AG04450 (cell line): ENCODE measurements at places on chromosomes 4 and X.
A peak's percentile ranks its signal among the peaks of the same experiment; 100 is the strongest.

DNA sequence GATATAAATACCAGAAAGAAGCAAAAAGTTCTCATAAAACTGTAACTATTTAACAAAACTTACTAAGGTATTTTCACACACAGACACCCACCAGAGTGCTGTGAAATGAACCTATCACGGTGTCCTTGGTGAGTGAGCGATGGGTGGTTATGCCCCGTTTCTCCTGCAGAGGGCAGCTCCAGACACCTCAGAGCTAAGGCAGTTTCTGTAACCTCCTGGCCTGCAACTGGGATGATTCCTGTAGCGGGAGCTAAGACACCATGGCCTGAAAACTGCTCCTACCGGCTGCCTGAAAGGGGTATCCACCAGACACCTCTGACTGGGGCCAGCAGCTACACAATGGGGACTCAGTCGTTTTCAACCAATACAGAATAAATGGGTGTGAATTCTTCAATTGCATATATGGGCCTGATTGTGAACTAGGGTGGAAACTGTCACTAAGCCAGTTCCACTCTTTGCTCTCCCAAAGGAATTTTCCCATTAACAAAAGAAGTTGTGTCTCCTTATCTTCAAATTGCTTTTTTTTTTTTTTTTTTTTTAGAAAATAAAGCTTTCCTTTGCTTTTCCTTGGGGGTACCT, 2375.8 kb upstream of the TENM3 start:
- peak; percentile 44 for DNase-seq

DNA sequence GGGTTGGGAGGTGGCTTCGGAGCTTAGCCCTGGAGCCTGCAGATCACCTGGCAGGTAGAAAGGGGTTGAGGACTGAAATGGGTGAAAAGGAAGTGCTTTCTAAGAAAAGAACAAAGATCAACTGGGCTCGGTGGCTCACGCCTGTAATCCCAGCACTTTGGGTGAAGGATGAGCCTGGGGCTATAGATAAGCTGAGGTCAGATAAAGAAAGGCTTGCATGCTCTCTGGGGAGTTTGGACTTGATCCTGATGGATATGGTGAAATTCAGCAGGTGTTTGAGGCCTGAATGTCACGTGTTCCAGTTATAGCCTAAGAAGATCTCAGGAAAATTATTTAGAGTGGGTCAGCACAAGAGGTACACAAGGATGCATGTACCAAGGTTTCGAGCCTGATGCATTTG, 40.8 kb downstream of the SLC34A2 start:
- no peak for DNase-seq

DNA sequence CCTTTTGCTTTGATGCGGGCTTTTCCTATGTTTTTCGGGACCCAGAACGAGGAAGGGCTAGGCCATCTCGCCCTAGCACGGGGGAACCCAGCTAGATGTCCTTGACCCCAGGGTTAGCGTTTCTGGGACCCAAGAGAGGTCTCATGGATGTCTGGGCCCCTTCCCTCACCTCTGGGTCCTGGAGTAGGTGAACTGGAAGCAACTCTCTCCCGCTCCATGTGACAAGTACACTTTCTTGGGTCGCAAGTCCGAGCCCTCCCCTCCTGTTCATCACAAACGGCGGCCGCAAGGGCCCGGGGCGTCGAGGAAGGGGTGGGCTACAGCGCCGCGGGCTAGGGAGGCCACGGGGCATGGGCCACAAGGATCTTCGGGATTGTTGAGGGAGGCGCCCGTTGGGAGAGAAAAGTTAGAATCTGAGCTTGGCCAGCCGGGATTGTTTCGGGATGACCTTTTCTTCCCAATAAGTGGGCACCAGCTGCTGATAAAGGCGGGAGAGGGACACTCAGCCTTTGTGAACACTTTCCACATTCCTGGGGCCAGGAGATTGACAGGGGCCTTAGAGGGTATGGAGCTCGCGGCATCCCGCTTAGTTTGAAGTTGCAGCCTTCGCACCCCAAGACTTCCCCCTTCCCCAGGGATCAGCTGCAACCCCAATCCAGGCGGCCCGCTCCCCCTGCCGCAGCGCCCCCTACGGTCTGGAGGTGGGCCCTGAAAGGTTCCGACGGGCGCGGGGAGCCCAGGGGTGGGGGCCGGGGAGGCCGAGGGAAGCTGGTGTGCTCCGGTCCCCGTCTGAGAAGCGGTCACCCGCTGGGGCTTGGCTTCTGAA, 136.9 kb upstream of the ZIC3 start:
- no peak for DNase-seq

GRCh38 chr4:76651616-76652015, 216.6 kb downstream of the SHROOM3 start:
- no peak for DNase-seq

- DNase-seq: no peak
Measured at GRCh38 chr4:176664964-176665363, 127.8 kb downstream of the VEGFC start.

DNA sequence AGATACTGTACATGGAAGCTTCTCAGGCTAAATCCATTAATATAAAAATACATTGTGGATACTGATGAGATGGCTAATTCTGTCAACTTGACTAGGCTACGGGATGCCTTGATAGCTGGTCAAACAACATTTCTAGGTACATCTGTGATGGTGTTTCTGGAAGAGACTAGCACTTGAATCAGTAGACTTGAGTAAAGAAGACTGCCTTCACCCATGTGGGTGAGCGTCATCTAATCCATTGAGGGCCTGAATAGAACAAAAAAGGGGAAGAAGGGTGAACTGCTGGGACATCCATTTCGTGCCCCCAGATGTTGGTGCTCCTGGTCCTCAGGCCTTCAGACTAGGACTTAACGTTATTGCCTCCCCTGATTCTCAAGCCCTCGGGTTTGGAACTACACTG, 3.7 kb upstream of the SRP72 start:
- no peak for DNase-seq

- DNase-seq: no peak
Measured at GRCh38 chrX:41703574-41704029, 14.8 kb downstream of the GPR34 start.

- no peak for DNase-seq
Measured at GRCh38 chr4:71469541-71469940, 130.7 kb downstream of the SLC4A4 start.

DNA sequence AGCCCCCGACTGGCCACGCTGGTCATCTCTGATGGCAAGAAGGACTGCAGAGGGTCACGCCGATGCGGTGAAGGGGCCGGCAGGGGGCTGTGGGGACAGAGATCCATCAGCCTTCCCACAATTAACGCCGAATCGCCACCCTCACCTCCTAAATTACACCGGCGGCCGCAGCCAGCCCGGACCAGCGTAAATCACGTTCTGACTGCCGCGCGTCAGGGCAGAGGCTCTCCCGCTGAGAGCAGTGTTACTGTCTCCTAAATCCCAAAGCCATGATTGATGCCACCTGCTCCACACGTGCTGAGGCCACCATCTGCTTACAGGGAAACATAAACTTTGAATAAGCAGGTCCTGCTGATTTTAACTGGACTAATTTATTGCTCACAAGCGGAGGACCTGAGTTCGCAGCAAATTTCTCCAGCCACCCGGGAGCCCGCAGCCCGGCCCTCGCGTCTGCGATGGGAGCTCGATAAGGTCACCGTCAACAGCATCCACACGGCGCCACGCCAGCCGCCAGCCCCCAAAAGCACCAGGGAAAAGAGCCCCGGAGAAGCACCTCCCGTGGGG, 127.3 kb upstream of the NKX1-1 start:
- DNase-seq: no peak

GRCh38 chr4:132384709-132385108, 764.4 kb upstream of the PCDH10 start:
- DNase-seq: no peak

DNA sequence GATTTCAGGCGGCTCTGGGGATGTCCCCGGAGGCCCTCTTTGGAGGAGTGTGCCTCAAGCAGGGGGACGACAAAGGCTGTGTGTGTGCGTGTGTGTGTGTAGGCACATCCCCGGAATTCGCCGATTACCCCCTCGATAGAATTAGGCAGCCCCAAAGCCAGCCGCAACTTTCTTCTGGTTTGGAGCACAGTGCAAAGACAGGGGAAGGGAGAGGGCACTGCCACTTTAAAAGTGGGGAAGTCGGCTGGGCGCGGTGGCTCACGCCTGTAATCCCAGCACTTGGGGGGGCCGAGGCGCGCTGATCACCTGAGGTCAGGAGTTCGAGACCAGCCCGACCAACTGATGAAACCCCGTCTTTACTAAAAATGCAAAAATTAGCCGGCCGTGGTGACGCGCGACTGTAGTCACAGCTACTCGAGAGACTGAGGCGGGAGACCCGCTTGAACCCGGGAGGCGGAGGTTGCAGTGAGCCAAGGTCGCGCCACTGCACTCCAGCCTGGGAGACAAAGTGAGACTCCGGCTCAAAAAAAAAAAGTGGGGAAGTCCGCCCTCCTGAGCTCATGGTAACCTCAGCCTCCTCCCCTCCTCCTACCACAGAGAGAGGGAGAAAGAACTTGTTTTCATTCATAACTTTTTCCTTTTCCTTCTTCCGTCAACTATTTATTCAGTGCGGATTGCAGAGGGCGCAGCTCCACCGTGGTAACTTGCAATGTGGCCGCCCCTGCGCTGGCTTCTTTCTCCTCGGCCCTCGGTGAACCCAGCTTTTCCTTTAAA, 2.4 kb downstream of the SPRY1 start:
- no peak for DNase-seq

GRCh38 chr4:42265782-42266602, 113.5 kb upstream of the BEND4 start:
- DNase-seq: no peak

- no peak for DNase-seq
Measured at GRCh38 chrX:20481632-20482031, 214.9 kb upstream of the RPS6KA3 start.

DNA sequence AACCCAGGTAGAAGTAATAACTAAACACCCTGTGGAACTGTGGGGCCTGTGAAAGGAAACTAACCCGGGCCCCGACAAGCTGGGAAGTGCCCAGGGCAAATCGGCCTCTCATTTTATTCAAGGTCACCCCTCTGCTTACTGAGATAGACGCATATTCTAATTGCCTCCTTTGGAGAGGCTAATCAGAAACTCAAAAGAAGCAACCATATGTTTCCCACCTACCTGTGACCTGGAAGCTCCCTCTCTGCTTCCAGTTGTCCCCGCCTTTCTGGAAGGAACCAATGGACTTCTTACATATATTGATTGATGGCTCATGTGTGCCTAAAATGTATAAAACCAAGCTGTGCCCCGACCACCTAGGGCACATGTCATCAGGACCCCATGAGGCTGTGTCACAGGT, 23.1 kb upstream of the DHRSX start:
- DNase-seq: no peak

DNA sequence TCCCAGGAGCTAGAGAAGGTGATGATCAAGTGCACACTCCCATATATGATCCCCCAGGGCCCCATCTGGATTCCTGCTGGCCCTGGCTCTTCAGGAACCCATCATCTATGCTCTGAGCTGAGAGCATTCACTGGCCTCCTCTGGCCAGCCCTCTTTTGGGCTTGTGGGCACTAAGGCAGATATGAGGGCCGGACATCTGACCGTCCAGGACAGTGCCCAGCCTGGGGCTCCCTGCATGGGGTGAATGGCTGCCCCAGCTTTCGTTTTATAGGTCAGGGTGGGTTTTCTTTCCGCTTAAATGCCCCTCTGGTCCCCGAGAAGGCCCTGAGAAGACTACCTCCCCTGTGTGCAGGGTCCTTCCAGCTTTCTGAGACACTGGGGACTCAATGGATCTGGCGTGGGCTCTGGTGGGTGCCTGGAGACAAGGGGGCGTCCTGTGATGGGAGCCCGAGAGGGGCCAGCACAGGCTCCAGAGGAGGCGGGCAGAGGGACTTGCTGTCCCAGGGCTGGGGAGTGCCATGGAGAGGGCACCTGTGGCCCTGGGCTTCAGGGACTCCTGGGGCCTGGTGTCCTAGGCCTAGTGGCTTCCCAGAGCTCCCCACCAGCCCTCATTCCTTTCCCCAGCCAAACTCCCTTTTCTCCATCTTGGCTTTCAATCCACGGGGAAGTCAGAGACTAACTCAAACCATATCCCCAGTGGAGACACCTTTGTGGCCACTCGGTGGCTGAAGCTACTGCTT, 39.5 kb upstream of the GRPEL1 start:
- DNase-seq: no peak

DNA sequence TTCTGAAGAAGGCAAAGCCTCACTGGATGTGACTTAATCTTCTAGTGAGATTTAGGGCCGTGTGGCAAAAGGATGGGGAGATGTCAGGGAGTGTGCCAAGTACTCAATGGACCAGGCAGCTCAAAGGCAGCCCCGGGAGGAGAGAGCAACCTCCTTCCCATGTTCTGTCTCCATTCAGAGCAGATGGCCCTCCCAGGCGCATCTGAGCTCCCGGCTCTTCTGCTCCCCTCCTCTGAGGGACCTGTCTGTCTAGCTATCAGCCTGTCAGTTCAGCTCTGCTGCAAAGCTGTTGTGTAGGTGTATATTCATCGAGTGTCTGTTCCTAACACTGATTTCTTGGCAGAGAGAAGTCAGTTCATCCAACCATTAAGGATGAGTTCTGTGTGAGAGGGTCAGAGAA, 10.9 kb upstream of the PORCN start:
- DNase-seq: no peak
